ENCODE measurements at places on chromosomes 12 and 14.
A peak's percentile ranks its signal among the peaks of the same experiment; 100 is the strongest.

GRCh38 chr12:131194166-131194565 is 240.5 kb downstream of the ADGRD1 start:
- DNase-seq, result no peak

DNA sequence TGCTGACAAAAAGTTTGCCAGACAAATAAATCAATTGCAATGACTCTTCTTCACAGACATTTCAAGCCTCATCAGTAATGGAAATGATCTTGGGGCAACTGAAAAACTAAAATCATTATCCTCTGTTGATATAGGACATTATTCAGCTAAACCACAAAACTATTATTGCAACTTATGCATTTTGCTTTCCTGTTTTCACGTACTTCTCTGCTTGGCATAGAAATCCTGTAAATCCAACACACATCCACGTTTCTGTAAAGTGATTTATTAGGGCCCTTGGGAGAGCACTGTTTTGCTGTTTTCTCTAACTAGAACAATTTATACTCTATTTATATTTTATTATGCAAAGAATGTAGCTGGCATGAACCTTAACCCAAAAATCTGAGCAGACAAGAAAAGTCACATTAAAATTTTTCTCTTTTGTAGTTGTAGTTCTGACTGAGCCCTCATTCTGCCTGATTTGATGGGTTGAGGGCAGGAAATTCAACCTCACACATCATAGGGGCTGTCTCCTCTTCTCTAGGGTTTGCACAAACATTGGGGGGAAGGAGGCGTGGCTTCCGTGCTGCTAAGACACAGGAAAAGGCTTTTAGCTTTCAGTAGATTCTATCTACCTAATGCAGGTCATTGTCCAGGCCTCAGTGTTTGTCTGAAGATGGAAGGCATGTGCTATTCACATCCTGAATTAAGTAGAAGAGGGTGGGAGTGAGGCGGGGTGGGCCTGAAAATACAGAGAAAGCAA is 11.5 kb upstream of the NUP107 start:
- DNase-seq, result no peak

- DNase-seq, result no peak
These were observed 399.4 kb downstream of the TMEM121 start for GRCh38 chr14:105925615-105926372.

GRCh38 chr14:89773644-89774316 is 180.8 kb downstream of the EFCAB11 start:
- DNase-seq, result peak; percentile 37

- no peak for DNase-seq
These were observed 11.8 kb upstream of the GPR132 start for GRCh38 chr14:105076805-105077648.

DNA sequence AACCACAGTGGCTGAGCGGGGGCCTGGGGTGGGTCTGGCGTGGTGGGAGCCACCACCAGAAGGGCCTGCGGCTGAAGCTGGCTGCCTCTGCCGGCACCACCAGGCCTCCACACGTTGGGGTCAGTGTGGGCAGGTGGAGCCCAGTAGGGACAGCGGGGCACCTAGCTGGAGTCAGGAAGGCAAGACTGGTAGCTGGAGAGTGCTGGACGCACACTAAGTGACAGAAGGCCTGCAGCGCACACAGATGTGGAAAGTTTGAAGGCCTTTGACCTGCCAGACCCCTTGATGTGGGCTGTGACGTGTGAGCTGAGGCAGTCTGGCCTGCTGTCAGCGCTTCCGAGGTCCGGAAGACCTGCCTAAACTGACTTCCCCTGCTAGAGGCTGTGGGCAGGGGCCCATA is 26.3 kb downstream of the RIN3 start:
- no peak for DNase-seq
